ENCODE measurements at places on chromosomes 4 and X. TPM values are rescaled to one million over a fixed set of nuclear protein-coding genes. Genes with fewer than 3 reads are reported as not detected.

Gene WNK3
- total RNA-seq, result 0.92 TPM

Gene CTPS2
- 5.7 TPM for total RNA-seq

Gene LEF1
- 0.47 TPM for total RNA-seq

- DNase-seq, result peak; percentile 93
Observed at GRCh38 chr4:7206911-7207567, 14.7 kb downstream of the SORCS2 start.

GRCh38 chr4:48546336-48546735 lies 56.3 kb downstream of the ZAR1 start:
- no peak for DNase-seq

- no peak for DNase-seq
Observed at GRCh38 chr4:28278676-28279075, 1418.0 kb downstream of the STIM2 start.

- DNase-seq, result no peak
Observed at GRCh38 chrX:17459661-17460060, 84.7 kb downstream of the NHS start.
